Daoy (cell line): ENCODE measurements at places on chromosomes 2 and 18. TPM values are rescaled to one million over a fixed set of nuclear protein-coding genes. Genes with fewer than 3 reads are reported as not detected.
A peak's percentile ranks its signal among the peaks of the same experiment; 100 is the strongest.

Gene POTEC
- total RNA-seq: 2.9 and 3.8 TPM in 2 replicates

DNA sequence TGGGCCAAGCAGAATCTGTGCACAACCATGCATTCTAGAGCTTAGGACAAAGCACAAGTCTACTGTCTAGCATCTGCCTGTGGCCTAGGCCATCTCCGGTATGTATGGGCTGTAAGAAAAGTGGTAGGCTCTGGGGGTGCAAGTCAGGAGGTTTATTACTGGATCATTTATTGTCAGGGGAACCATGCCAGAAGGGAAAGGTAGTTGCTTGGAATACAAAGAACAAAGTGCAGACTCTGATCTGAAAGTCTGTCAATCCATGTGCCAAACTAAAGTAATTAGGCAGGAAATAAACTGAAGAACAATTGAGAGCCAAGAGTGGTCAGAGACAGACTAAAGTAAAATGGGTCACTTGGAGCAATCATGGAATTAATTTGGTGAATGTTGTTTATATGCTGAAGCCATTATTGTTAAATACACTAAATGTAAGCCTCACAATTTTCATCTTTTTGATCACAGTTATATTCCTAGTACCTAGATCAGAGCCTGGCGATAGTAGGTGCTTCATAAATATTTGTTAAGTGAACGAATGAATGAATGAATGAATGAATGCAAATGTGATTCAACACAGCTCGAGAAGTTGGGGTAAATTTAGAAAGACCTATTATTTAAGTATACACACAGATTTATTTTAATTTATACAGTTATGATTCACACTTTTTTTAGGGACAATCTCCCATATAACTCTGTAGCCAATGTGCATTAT lies 260.7 kb upstream of the STON1 start:
- DNase-seq: no peak

DNA sequence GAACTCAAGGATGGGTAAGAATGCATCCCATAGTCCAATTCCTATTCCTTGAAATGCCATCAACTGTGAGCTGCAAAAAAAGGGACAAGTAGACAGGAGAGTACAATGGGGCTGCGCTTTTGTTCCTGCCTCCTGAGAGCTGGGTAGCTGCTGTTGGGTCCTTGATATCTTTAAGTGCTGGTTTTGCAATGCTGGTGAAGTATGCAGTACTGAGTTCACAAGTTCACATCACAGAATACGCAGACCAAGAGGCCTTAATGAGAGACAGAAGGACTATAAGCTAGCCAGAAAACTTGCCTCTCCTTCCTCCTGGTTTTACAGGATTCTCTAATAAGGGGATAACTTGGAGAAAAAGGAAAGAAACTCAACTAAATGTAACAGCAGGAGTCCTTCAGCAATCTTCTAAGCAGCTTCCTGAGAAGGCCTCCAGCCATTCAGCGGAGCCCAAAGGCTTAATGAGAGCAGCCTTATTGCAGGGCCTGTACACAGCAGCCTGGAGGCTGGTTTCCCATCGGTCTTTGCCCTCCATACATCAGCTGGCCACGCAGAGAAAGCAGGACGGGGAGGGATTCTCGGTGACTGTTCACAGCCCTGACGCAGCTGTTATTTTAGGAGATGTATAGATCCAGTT lies 293.1 kb downstream of the CDCA7 start:
- no peak for DNase-seq

DNA sequence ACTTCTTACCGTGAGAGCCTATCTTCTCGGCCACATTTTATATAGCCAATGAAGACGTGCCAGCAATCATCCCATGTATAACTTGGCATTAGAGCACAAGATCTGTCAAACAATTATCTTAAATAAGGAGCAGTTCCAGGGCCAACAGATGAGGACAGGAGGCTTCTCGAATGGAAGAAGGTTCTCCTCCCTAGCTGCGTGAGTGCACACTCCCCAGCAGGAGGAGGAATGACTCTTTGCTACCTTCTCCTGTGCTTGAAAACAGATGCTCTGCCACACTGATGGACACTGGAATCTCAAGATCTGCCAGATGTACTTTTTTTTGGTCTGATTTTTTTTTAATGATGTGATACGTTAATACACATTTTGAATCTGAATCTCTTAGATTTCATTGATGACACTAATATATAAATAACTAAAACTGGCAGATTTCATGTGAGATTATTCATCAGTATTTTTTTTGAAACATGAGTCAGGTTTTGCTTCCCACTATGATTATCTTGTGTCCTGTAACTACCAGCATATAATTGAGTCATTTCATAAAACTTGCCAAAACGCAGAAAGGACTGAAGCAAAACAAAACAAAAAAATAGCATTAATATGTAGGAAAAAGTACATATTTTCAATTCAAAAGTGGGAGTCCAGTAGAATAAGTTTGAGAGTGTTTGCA lies 626 bp upstream of the VIT start:
- DNase-seq: peak; percentile 42

Gene MERTK
- 0.57 and 10.2 TPM in 2 replicates for total RNA-seq

DNA sequence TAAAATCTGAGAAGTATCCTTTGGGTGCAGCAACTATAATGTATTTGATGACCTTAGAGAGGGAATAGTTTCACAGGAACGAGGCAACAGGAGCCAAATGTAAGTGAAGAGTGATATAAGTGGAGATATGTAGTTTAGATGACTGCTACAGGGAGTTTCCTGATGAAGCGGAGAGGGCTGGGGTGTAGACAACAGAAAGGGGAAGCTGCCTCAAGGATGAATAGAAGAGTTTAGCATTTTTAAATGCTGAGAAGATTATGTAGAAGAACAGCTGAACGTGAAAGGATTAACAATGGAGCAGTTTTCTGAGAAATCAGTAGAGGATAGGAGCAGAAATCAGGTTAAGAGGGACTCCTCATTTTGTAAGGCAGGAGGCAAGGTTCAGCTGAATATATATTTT lies 133.3 kb downstream of the LCLAT1 start:
- DNase-seq: no peak

Gene UGT1A9
- total RNA-seq: 0.24 and 1.0 TPM in 2 replicates

DNA sequence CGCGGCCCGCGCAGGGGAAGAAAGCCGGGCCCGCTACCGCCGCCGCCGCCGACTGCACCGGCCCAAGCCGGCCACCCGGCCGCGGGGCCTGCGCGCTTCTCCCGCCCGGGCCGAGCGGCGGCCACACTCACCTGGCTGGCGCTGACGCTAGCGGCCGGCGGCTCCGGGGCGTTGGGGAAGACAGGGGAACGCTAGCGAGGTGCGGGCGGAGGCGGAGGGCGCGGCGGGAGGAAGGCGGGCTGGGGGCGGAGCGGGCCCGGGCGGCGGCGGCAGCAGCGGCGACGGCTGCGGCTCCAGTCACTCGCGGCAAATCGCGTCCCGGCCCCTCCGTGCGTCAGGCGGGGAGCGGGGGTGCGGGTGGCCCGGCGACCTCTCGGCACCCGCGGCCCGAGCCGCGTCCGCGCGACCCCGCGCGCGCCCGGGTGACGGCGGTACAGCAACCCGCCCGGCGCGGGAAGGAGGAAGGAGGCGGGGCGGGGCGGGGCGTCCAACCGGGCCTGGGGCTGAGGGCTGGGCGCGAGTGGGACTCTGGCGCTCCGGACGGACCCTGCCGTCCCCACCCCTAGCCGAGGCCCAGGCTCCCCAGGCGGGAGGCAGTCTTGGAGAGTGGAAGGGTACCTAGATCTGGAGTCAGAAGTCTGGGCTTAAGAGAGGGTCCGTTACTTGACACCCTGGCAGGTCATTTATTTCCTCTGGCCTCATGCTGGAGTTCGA lies at the start of gene SESTD1:
SESTD1 (minus strand) TSS at position 465 of the 714 bp plus-strand sequence. CDS start 72,991 bp downstream, outside the sequence.
- DNase-seq: peak; percentile 58

- no peak for DNase-seq
Observed at GRCh38 chr2:10231551-10232085, 71.1 kb upstream of the HPCAL1 start.

Gene MSH6
- total RNA-seq: 101 and 115 TPM in 2 replicates

Gene LRRC30
- total RNA-seq: not detected in 2 replicates

Gene PSMA8
- not detected in 2 replicates for total RNA-seq

Gene TEKT4
- not detected in 2 replicates for total RNA-seq

Gene MEP1B
- not detected in 2 replicates for total RNA-seq

- no peak for DNase-seq
Observed at GRCh38 chr18:23798249-23798648, 109.0 kb downstream of the LAMA3 start.

- DNase-seq: peak; percentile 27
Observed at GRCh38 chr2:148875387-148876051, 492 bp downstream of the KIF5C start.

DNA sequence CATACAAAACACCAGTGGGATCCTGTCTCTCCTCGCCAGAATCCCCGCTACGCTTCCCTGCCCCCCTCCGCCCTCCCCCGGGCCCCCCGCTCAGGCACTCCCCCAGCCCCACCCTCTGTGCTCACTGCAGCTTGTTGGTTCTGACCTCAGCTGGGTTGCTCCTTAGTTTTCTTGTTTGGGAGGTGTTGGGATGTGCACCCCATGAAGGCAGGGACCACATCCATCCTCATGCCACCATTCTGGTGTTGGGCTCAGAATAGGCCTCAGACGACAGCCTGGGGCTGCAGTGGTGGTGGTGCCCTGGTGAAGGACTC lies 4.6 kb downstream of the SNED1 start:
- DNase-seq: no peak

Gene CREG2
- total RNA-seq: 0.74 and 2.0 TPM in 2 replicates

Gene SH2D6
- 0.34 TPM in 1 of 2 replicates, not detected in the other for total RNA-seq

Gene NFATC1
- total RNA-seq: 1.5 and 2.1 TPM in 2 replicates

Gene SIX3
- 0.24 TPM in 1 of 2 replicates, not detected in the other for total RNA-seq

- no peak for DNase-seq
Observed at GRCh38 chr2:165872101-165872791, 78.2 kb upstream of the GALNT3 start.

DNA sequence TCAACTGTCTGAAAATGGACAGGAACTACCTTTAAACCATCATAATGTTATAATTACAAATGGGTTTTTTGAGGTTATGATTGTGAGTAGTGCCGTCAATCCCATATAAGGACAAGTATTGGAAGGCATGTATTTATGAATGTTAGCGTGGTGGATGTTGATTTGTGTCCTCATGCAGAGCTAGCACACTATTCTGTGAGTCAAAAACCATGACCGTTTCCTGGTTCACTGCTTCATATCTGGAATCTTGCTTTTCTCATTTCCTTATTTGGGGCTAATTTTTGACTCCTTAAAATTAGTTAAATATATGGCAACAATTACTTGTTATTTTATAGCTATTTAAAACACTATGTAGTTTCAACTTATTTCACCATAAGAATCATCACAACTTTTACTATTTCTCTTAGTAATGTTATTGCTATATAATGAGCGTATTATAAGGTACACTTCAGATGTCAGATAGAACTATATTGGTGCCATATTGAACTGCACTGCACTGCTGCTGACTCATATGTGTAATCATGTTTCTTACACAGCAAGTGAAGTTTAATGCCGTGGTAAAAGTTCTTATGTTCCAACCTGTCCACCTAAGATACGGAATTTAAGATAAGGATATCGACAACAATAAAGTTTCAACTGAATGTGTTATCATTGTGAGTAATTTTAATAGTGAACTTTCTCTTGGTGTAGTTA lies 192.8 kb downstream of the PTGR3 start:
- DNase-seq: no peak

GRCh38 chr2:203648273-203648672 lies 58.2 kb upstream of the CD28 start:
- no peak for DNase-seq

GRCh38 chr2:132641819-132642218 lies 28.2 kb downstream of the LYPD1 start:
- DNase-seq: no peak

GRCh38 chr2:71897836-71898235 lies 249.8 kb downstream of the CYP26B1 start:
- no peak for DNase-seq

DNA sequence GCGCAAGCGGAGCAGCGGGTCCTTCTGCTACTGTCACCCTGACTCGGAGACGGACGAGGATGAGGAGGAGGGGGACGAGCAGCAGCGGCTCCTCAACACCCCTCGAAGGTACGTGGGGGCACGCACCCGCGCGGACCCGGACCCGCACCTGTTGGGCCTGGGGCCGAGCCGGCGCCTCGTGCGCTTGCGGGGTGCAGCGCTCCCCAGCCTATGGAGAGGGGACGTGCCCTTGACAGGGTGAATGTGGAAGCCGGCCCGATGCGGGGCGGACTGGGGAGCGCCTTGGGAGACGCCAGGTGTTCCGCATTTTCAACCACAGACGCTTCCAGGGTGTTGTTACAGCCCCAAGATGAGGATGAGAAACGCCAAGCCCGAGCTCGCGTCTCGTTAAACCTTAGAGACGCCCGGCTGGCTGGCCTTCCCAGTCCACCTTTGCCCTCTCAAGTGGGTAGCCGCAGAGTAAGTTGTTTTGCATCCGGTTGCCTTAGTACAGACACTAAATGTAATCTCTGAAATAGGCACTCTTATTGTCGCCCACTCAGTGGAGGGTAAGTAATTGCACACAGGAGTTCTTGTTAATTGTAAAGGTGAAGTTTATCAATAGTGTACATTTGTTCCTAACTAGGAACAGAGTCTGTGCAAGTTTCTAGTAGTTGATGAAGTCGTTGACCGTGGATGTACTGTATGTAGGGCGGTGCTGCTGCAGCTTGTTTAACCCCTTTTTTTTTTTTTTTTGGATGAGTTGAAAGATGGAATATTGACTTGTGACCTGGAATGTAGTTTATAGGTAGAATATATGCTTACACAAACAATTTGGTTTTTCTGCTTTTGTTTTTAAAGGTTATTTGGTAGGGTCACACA lies 815 bp downstream of the GMCL1 start:
- peak; percentile 40 for DNase-seq

GRCh38 chr2:72949642-72950041 lies 32.3 kb downstream of the EMX1 start:
- no peak for DNase-seq

- no peak for DNase-seq
Observed at GRCh38 chr18:42458226-42458625, 503.2 kb downstream of the PIK3C3 start.

DNA sequence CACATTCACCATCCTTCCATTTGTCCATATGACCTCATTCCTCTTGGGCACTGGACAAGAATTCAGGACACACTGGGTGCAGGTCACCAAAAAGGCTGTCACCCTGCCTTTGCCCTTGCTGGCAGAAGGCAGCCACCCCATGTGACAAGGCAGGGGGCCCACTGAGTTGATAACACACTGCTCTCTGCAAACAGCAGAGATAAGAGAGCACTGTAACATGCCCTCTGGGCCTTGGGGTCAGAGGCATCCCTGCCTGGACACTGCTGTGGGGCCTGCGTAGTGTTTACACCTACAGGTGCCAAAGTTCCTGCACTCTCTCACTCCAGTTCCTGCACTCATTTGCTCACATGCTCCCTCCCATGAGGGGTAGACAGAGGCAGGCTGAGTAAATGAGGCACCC lies 344.7 kb upstream of the TCF4 start:
- DNase-seq: no peak

Gene ACTG2
- 0.18 and 0.74 TPM in 2 replicates for total RNA-seq
